ENCODE measurements at places on chromosomes 1 and 21.

DNA sequence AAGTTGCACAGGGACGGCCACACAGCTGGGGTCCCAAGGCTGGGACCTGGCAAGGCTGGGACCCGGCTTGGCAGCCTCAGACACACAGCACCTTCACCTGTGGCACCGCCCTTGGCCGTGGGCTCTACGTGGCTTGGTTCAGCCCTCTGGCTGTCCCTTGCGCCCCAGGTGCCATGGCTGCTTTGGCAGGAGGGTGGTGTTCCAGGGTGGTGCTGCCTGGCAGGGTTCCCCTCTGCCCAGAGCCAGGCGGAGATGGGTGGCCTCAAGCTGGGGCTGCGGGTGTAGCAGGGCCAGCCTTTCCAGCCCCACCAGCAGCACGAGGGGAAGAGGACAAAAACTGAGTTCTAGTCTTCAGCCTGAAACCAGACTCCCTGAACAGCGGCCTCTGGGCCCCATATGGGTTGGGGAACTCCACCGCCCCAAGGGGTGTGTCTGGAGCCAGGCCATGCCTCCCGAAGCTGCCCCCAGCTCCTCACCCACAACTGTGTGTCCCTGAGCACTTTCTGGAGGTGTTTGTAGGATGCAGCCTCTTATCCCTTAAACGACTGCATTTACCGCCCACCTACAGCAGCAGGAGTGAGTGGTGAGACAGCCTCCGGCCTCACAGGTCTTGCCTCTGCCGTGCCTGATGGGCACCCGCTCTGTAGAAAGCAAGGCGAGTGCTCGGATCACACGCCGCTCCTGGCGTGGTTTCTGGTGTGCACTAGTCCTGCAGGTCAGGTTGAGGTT, 92.3 kb downstream of the PDE9A start:
- DNase-seq: no peak

GRCh38 chr1:168960595-168960994, 145.9 kb upstream of the ATP1B1 start:
- DNase-seq: no peak

- no peak for DNase-seq
These were observed 207.0 kb downstream of the SIPA1L2 start for GRCh38 chr1:232422898-232423297.

DNA sequence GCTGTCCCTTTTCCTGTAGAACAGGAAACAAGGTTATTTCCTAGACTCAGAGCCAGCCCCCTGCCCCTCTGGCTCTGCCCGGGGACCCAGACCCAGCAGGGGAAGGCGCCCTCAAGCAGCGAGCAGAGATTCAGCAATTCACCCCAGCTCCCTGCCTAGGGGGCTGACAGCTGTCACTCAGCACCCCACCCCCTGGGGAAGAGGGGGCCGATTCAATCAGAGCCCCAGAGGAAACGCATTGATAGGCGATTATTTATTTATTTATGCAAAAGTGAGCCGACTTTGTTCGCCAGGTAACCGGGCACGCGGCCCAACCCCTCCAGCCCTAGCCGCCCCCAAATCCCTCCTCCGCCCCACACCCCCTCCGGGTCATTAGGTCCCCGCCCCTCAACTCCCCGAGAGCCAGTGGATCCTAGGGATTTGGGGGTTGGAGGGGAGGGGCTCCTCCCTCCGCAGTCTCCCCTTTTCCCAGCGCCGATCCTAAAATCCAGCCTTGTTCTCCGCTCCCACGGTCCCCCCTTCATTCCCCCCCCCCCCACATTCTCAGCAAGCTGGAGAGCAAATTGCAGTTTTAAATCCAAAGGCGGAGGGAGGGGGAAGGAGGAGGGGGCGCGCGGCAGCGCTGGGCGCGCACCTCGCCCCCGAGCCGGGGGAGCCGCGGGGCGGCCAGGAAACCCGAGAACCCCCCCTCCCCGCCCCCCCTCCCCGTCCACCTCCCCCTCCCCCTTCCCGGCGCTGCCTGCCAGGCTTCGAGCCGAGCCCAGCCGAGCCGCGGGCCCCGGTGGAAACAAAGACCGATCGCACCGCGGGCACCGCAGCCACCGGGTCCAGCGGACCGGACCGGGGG, 1.3 kb downstream of the AHDC1 start:
- peak; percentile 17 for DNase-seq

DNA sequence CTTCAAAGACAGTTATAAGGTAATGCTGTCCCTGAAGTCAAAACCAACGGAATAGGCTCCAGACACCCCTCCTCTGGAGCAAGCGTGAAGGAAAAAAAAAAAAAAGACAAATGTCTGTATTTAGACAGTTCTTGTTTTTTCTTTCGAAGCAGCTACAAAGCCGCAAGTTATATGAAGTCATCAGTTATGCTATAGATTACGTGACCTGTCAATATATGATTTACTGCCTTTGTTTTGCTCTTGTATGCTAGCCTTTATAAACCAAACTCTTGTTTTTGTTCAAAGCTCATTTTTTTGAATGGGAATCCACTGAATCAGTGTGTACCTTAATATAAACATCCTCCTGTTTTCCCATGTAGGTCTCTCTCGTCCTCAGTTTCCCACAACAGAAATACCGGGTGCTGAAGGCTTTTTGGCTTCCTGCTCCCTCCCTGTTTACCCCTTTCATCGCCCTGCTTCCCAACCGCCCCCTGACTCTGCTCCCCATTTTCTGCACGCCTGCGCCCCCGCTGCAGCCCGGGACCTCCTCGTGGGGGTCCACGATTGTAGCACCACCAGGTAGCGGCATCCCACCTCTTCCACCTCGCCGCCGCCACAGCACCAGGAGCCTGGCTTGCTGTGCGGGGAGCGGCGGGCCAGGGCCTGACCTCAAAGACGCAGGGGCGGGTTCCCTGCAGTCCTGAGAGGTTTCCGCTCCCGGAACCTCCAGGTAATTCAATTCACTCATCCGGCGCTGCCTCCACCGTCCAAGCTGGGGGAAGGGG, 5.2 kb upstream of the ZNF678 start:
- DNase-seq: no peak

DNA sequence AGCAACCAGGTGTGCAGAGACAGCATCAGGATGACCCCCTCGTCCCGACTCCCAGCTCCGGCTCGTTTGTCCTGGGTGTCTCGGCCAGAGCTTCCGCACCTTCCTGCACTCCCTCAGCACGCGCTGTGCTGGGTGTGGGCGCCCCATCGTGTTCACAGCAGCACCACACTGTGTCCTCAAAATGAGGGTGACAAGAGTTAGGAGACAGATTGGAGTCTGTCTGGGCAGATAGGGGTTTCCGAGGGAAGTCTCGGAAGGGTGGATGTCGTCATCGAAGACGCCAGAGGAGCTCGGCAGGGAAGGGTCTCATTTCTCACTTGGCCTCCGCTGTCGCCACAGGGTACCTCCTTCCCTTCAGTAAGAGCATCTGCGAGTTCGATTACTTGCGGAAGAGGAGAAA, 4.1 kb downstream of the CCDC27 start:
- no peak for DNase-seq

DNA sequence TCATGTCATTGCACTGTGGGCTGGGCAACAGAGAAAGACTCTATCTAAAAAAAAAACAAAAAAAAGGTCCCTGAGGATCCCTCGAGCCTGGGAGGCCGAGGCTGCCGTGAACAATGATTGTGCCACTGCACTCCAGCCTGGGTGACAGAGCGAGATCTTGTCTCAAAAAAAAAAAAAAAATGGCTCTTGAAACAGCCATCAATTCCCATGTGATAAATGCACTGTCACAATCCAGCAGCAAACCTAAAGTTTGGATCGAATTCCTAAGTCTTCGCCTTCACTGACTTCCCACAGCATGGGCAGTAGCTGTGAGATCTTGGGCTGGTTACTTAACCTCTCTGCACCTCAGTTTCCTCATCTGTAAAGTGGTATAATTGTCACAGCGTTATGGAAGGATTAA, 43.5 kb downstream of the IGSF3 start:
- DNase-seq: no peak

DNA sequence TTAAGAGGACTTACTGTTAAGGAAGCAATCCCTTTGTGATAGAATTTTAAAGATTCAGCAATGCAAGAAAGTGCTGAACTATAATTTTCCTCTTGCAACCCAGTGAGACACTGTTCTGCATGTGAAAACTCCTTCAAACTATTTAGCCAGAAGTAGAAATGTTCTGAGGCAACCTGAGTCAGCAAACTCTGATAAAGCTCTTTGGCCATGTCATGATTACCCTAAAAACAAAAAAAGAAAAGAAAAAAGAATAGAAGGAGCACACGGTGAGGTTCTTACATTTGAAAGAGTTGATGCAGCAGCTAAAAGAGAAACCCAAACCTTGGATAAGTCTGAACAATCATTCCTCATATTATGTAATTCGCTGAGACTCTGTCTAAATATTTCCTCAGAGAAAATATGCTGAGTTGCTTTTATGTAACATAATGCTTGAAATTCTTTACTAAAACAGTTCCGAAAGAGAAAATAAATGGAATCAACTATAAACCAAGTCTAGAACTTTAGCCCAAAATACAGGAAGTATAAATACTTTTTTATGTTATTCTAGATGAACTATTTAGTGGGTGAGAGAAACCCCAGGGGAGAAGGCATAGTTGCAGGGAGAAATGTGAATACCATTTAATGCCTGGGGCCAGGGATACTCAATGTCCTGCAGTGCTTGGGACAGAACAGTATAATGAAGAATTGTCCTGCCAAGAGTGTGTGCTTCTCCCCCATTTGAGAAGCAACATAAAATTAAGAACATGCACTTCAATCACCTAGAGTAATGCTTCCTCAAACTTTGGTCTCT, 60.0 kb downstream of the INTS7 start:
- no peak for DNase-seq

DNA sequence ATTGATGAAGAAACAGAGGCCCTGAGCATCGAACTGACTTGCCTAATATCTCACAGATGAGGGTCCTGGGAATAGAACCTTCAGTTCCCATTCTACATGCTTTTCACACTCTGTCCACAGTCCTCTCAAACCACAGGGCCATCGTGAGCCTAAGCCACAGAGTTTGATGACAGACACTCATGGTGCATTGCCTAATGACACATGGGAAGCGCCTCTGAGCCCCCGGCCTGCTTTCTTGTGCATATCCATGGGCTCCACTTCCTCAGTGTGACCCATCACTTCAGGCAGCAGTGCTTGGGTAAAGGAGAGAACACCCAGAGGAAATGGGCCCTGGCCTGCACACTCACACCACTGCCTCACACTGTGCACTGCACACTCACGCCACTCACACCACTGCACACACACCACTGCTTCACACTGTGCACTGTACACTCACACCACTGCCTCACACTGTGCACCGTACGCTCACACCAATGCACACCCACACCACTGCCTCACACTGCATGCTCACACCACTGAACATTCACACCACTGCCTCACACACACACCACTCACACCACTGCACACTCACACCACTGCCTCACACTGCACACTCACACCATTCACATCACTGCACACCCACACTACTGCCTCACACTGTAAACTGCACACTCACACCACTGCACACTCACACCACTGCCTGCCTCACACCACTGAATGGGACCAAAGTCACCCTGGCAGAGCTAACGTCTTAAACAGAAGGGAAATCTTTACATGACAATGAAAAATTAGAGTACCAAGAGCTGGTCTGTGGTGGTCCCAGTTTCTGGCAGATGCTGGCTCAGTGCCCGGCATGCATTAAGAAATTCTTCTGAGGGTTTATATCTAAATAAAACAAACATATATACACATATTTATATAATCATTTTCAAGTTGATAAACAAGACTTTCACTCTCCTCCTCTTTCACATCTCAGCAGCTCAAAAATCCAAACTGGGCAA, 53.0 kb downstream of the KANK4 start:
- no peak for DNase-seq
